ENCODE measurements at places on chromosomes 16 and 17.

DNA sequence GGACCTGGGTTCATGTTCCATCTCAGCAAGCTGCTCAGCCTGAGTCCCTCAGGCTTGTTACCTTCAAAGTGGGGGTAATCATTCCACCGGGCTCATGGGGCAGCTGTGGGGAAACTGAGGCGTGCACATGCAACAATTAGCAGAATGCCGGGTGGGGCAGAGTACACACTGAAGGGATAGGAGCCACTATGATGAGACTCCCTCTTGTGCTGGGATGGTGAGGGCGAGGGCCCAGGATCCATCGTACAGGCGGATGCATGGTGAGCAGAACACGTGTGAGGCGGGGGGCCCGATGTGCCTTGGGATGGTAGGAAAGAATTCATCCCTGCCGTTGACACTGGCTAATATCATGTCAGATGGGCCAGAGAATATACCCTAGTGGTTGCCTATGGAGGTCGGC lies 25.5 kb upstream of the MAP3K14 start:
- DNase-seq, result no peak

DNA sequence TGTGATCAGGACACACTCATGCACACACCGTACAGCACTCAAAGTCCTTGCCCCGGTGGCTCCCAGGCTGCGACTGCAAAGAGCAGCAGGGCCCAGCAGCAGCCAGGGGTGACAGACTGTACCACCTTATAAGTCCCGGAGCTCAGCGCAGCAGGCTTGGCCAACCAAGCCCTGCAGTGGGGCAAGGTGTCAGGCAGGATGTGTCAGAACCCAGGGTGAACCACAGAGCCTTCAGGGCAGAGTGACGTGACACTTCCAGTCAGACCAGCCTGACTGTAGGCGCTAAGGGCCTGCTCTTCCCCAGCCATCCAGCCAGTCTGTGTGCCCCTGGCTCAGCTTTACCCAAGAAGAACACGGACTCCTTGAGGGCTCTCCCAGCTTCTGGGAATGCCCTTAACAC lies 204.1 kb downstream of the COPRS start:
- no peak for DNase-seq

- DNase-seq, result no peak
These were observed 6.8 kb downstream of the CRISPLD2 start for GRCh38 chr16:84826558-84826941.

GRCh38 chr16:10684511-10685151 lies 10.1 kb downstream of the TEKT5 start:
- no peak for DNase-seq

DNA sequence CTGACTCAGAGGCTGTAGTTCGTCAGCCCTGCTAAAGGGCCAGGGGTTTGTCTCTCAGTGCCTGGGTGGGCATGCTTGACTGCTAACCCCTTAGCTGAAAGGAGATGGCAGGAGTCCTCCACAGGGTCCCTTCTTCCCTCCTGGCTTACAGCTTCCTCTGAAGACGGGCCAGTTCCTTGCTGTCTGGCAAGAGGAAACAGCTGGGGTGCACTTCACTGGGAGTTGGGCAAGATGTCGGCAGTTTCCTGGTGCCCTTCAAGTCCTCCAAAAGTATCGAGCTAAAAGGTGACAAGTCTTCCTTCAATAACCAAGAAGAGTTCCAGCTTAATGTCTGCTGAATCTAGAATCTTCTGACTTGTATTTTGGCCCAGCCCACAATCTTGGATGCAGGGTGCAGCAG lies 23.4 kb downstream of the NUP85 start:
- DNase-seq, result no peak

- no peak for DNase-seq
These were observed 165.5 kb upstream of the TBX2 start for GRCh38 chr17:61233991-61234750.

DNA sequence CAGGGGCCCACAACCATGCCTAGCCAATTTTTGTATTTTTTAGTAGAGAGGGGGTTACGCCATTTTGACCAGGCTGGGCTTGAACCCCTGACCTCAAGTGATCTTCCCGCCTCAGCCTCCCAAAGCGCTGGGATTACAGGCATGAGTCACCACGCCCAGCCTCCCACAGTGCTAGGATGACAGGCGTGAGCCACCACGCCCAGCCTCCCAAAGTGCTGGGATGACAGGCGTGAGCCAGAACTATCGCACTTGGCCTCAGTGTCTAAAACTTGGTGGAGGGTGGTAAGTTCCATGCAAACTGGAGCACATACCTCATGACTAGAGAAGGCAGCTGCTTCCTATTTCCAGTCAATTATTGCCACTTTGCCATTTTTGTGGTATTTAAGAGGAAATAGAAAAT lies 7.1 kb downstream of the HSD17B2 start:
- no peak for DNase-seq

DNA sequence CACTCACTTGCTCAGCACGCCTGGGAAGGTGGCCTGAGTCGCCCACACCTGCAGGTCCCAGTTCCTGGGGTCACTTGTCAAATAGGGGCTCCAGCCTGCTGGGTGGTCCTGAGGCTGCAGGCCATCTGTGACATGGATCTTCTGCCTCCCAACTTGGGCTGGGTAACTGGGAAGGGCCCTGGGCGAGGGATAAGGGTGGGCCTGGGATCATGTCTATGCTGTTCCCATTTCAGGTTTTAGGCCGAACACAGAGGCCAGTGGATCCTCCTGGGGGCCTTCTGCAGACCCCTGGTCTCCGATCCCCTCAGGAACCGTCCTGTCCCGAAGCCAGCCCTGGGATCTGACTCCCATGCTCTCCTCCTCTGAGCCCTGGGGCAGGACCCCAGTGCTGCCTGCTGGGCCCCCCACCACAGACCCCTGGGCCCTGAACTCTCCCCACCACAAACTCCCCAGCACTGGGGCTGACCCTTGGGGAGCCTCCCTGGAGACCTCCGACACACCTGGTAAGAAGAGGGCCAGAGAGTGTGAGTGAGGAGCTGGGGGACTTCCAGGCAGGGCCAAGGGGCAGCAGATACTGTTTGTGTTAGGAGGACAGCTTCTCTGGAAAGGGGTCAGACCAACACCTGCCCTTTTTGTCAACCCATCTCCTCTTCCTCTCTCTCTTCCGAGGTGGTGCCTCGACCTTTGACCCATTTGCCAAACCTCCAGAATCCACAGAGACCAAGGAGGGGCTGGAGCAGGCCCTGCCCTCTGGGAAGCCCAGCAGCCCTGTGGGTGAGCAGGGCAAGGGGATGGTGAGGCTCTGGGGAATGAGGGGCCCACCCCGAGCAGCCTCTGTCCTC lies 6.2 kb upstream of the SPATA20 start:
- DNase-seq, result no peak

- no peak for DNase-seq
These were observed 23.0 kb downstream of the RARA start for GRCh38 chr17:40331743-40332641.

DNA sequence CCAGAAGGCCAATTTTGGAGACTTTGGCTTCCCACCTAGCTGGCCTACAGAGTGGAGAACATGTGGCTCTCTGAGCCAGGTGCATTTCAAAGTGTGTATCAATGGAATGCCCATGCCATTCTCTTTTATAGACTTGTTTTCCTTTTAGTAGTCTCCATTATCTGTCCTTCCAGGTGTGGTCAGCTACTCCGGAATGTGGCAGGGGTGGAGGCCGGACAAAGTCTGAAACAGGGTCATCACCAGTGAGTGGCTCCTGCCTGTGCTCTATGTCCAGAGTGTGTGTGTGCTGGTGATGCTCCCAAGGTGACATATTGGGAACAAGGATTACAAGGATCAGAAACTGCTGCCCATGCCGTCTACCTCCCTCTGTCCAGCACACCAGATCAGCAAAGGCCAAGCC lies 3.8 kb upstream of the TMEM220 start:
- no peak for DNase-seq

DNA sequence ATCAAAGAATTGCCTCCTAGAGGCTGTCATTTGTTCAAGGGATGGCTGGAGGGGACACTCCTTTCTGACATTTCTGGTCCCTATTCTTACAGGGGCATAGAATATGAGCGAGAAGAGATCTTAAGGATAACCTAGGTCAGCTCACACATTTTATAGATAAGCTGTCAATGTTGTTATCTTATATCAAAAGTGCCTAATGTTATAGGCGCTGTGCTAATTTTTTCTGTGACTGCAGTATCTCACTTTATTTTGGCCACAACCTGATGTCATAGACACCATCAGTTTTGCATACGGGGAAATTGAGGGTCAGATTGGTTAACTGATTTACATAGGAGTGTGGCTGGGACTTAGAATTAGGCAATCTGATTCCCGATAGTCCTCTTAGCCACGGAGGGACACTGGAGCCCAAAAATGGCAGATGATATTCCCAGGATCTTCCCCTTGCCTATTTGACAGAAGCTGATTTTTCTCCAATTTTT lies 1.2 kb downstream of the CPD start:
- DNase-seq, result no peak

DNA sequence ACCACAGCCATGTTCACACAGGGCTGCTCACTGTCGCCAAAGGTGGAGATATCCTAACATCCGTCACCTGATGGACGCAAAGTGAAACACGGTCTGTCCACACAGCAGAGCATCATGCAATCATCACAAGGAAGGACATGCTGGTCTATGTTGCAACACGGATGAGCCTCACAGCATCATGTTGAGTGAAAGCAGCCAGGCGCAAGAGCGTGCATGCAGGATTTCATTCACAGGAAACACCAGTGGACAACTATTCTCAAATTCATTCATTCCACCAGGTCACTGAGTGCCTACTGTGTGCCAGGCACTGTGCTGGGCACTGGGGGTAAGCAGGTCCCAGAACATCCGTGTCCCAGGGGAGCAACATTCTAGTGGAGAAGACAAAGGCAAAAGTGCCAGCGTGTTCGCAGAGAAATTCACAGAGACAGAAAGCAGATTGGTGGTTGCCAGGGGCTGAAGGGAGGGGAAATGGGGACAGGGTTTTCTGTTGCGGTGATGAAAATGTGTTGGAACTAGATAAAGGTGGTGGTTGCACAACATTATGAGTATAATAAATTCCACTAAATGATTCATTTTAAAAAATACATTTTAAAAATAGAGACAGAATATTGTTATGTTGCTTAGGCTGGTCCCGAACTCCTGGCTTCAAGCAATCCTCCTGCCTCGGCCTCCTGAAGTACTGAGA lies 22.7 kb upstream of the KCNJ12 start:
- DNase-seq, result no peak

DNA sequence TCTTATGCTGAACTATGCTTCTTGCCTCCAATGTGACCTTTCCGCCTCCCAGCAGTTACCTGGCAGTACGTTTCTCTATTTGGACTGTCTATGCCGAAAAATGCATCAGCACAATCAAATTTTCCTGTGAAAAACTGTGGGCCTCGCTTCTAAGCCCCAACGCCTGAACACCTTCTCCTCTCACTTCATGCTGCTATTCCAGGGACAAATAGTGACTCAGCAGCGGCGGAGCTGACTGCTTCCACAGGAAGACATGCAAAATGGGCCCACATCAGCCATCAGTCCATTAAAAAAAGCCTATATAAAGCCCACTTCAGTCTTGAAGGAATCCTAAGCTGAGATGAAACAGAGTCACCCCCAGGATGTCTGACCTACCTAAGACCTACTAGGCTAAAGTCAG lies 10.5 kb upstream of the PIP4K2B start:
- DNase-seq, result no peak

DNA sequence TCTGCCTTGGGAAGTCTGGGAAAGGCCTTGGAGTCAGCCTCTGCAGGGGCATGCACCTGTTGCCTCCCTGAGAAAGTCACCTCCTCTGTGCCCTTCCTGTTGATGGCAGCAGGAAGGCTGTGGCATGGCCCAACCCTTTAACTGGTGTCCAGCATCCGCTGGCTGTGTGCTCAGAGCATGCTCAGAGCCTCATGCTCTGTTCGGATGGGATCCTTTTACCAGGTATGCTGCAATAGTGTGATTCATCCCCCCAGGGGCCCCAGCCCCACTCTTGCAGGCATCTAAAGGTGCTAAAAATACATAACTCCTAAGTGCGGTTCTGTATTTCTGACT lies 24.9 kb downstream of the KLHL36 start:
- DNase-seq, result no peak

- no peak for DNase-seq
These were observed 40.3 kb downstream of the MYH13 start for GRCh38 chr17:10332515-10332914.

DNA sequence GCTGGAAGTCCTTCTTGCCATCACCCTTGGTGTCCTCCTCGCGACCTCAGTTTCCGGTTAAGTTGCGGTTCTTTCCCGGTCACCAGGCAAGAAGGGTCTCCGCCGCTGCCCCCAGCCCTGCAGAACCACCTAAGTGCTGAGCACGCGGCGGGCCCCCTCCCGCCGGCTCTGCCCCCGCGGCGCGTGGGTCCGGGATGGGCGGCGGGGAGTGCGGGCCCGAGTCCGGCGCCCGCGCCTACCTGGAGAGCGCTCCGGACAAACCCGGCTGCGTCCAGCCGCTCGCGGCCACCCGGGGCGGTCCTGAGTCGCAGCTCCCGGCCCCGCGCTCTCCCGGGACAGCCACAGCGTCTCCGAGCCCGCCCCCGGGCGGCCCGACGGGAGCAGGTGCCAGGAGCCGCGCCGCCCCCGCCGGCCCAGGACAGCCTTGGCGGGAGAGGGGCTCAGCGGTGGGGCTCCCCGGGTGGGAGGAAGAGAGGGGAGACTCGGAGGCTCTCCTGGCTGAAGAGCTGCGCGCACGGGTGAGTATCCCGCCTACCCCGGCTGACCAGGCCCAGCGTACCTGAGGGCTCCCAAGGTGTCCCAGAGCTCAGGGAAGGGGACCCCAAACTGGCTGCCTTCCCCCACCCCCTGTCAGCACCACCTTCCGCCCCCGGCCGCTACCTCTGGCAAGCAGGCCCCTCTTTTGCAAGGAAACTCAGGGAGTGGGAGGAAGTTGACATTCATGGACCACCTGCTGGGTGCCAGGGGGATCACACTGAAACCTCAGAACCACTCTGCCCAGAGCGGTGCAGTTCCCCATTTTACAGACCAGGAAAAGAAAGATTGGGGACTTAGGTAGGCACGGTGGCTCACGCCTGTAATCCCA lies 22.2 kb upstream of the C17orf113 start:
- no peak for DNase-seq

DNA sequence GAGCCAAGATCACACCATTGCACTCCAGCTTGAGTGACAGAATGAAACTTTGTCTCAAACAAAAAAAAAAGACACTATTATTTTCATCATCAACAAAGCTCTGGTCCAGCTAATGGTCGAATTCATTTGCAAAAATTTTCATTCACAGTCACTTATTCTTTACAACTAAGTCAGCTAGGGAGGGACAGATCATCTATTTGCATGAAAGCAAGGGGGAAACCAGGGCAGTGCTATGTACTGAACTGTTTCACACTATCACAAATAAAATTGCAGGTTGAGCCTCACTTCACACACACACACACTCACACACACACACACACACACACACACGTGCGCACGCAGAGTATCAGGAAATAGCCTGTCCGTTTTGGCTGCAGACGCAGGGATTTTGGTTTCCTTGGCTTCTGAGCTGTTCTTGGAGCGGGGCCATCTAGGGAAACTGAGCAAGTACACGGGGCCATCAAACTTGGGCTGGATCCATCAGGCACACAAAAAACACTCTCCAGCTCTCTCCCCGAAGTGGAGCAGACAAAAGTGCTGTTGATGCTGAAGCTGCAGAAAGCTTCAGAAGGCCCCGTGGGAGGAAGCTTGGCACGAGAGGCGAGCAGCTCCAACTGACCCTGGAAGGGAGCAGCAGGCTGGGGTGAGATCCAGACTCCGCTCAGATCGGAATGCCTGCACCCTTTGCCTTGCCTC lies 44.3 kb upstream of the HELZ start:
- no peak for DNase-seq
